ENCODE measurements at places on chromosomes 3 and 15. TPM values are rescaled to one million over a fixed set of nuclear protein-coding genes. Genes with fewer than 3 reads are reported as not detected.
A peak's percentile ranks its signal among the peaks of the same experiment; 100 is the strongest.

The NAA50 gene
- 56.0 TPM for total RNA-seq

- no peak for DNase-seq
Observed at GRCh38 chr3:38168151-38169026, 3.1 kb downstream of the OXSR1 start.

DNA sequence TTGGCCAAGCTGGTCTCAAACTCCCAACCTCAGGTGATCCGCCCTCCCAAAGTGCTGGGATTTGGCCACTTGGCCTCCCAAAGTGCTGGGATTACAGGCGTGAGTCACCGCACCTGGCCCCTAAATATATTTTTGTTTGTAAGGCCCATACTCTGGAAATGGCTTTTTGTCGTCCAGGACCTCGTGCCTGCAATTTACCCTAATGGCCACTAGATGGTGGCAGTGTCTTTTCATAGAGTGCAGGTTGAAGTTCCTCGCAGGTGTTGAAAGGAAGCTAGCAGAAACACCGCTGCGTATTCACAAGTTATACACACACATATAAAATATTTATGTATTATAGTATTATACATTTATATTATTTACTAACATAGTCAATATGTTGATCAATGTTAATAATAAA lies 97.2 kb downstream of the LRTM1 start:
- no peak for DNase-seq

- no peak for DNase-seq
Observed at GRCh38 chr15:63948971-63949370, 97.3 kb downstream of the DAPK2 start.

GRCh38 chr15:80560601-80561400 lies 134.3 kb upstream of the ABHD17C start:
- DNase-seq: no peak

DNA sequence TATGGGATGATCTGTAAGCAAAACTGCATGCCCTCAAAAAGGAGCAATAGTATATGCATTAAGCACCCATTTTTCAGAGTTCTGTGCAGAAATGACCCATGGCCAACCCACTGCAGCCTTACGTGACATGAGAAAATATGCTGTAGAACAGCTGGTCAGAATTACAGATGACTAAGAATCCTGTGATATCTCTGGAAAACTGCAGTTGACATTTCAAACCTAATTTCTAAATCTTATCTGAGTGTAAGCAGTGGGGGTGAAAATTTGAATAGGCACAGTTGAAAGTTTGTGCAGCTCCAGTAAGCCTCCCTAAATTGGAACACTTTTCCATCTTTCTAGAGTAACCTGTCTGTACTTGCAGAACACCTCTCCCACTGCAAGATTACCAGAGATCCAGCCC lies 28.7 kb upstream of the COL6A6 start:
- no peak for DNase-seq

DNA sequence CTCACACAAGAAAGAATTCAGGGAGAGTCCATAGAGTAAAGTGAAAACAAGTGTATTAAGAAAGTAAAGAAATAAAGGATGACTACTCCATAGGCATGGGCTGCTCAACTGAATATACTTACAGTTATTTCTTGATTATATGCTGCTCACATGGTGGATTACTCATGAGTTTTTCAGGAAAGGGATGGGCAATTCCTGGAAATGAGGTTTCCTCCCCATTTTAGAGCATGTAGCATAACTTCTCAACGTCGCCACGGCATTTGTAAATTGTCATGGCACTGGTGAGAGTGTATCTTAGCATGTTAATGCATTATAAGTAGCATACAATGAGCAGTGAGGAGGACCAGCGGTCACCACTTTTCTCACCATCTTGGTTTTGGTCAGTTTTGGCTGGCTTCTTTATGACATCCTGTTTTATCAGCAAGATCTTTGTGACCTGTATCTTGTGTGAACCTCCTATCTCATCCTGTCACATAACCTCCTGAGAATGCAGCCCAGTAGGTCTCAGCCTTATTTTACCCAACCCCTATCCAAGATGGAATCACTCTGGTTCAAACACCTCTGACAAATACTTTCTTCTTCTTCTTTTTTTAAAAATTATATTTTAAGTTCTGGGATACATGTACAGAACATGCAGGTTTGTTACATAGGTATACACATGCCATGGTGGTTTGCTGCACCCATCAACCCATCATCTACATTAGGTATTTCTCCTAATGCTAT lies 849.7 kb downstream of the TBL1XR1 start:
- no peak for DNase-seq

The ERC2 gene
- 0.11 TPM for total RNA-seq

GRCh38 chr3:143753456-143753855 lies 94.8 kb downstream of the SLC9A9 start:
- DNase-seq: no peak

GRCh38 chr3:47636225-47636624 lies 57.6 kb upstream of the CSPG5 start:
- no peak for DNase-seq

GRCh38 chr3:113828600-113828999 lies 10.0 kb upstream of the GRAMD1C start:
- no peak for DNase-seq

The GBE1 gene
- total RNA-seq: 20.8 TPM

DNA sequence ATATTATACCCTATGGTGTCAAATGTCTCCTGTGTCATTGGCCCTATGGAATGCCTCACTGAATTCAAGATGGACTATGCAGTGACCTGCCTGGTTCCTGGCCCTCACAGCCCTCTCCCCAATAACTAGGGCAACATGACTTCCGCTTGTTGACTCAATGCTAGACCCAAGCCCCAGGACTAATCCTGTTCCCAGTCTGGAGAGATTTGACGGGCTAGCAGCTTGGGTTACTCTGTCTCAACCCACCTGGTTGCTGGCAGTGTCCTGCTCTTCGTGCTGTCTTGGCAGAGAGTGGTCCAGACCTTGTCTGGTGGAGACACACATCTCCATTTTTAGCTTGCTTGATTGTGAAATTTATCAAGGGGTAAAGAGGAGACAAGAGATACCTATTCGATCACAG lies 135.8 kb upstream of the HES1 start:
- no peak for DNase-seq

- no peak for DNase-seq
Observed at GRCh38 chr3:152026033-152026556, 152.7 kb downstream of the SUCNR1 start.

The GALNT15 gene
- 222 TPM for total RNA-seq

GRCh38 chr3:98565843-98566242 lies 27.6 kb downstream of the CPOX start:
- no peak for DNase-seq

GRCh38 chr3:78888635-78889034 lies 879.2 kb downstream of the ROBO1 start:
- DNase-seq: no peak

GRCh38 chr3:54649551-54649950 lies 278.3 kb downstream of the LRTM1 start:
- no peak for DNase-seq

DNA sequence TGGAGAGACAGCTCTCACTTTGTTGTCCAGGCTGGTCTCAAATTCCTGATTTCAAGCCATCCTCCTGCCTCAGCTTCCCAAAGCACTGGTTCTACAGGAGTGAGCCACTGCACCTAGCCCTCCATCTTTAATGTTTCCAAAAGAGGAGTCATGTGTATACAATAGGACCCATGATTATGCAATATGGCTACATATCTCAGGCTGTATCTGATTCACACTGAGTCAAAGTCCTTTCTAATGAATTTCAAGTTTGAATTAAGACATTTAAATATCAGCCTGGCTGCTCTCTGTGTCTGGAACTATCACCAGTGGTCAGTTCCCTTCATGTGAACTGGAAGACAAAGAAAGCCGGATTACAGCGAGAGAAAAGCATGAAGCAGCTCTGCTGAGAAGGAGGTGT lies 90.5 kb downstream of the MINAR1 start:
- no peak for DNase-seq

The GAP43 gene
- total RNA-seq: 0.21 TPM

GRCh38 chr3:9769426-9770275 lies at the start of gene CAMK1:
Gene CAMK1, minus strand, starts transcription at chr3:9769947. Its CDS starts 2,198 bp downstream, at chr3:9767749.
- peak; percentile 43 for DNase-seq

DNA sequence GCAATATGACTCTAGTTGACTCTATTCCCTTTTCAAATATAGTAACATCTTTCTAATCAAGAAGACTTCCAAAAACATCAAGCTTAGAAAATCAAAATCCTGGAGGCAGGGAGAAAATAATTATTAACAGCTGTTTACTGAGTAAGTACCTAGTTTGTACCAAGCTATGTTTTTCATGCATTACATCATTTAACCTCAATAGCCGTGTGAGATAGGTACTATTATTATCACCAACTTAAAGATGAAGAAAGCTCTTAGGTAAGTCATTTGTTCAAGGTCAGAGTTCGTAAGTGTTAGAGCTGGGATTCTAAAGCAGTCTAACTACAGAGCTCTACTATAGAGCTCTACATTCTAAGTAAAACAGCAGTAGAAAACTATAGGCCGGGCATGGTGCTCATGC lies 41.6 kb downstream of the GSK3B start:
- DNase-seq: no peak

DNA sequence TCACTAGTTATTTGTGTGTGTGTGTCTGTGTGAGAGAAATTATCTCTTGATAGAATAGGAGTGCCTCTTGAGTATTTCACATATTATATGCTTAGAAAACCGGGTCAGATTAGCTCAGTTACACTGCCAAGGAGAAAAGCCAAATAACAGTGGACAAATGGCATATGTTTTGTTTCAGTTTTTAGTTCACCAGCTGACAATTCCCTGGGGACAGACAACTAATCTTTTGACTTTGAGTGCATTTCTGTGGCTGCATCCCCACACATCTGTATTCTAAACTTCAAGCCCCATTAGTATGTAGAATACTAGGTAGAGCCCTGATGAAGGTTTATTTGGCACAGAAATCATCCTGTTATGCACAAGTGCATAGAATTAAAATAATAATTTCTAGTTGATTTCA lies 227.7 kb upstream of the CNTN3 start:
- DNase-seq: no peak

The RTP1 gene
- total RNA-seq: not detected

- DNase-seq: no peak
Observed at GRCh38 chr3:74420538-74421124, 193.8 kb downstream of the CNTN3 start.

- DNase-seq: no peak
Observed at GRCh38 chr15:31338318-31338878, 11.8 kb downstream of the KLF13 start.

DNA sequence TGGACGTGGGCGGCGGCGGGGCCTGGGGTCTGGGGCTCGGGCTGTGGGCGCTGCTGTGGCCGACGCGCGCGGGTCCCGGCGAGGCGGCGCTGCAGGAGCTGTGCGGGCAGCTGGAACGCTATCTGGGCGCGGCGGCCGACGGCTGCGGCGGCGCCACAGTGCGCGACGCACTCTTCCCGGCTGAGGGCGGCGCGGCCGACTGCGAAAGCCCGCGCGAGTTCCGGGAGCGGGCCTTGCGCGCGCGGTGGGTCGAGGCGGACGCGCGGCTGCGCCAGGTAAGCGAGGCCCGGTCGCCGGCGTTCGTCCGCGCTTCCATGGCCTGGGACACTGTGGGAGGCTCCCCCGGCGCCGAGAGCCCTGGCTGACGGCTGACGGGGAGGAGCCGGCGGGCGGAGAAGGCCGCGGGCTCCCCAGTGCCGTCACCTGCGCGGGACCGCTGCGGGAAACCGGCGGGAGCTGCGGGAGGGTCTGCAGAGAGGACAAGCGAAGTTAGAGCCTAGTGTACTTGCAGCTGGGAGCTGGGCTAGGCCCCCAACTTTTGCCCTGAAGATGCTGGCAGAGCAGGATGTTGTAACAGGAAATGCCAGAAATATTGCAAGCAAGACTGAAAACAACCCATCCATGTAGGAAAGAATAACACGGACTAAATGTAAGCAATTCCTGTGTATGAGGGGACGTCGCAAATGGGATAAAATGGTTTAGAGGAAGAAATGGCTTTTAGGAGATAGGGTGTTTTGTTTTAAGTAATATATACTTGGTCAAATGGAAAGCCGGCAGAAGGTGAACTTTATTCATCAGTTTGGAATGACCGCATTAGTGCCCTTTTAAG lies 847 bp downstream of the WHAMM start:
- DNase-seq: no peak

DNA sequence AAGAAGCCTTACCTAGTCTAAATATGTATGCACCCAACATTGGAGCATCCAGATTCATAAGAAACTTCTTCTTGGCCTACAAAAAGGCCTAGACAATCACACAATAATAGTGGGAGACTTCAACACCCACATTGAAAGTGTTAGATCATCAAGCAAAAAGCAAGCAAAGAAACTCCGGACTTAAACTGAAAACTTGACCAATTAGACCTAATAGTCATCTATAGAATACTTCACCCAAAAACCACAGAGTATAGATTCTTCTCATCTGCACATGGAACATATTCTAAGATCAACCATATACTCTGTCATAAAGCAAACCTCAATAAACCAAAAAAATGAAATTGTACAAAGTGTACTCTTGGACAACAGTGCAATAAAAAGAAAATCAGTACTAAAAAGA lies 22.3 kb upstream of the OR5K4 start:
- no peak for DNase-seq

DNA sequence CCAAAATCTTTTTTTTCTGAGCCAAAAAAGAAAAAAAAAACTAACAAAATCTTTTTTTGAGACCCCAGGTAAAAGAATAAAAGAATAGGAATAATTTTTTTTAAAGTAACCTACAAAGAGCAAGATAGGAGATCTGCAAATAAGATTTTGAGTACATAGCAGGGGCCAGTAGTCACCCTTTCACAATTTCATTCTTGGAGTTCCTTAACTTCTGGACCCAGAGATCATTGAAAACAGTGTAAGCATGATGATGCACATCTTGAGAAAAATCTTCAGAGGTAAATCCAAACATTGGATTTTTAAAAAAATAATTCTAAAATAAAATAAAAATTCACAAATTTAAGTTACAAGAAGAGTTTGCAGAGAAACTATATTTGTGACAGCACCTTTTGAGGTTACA lies 18.8 kb downstream of the TFRC start:
- DNase-seq: no peak

The BFSP2 gene
- total RNA-seq: not detected

DNA sequence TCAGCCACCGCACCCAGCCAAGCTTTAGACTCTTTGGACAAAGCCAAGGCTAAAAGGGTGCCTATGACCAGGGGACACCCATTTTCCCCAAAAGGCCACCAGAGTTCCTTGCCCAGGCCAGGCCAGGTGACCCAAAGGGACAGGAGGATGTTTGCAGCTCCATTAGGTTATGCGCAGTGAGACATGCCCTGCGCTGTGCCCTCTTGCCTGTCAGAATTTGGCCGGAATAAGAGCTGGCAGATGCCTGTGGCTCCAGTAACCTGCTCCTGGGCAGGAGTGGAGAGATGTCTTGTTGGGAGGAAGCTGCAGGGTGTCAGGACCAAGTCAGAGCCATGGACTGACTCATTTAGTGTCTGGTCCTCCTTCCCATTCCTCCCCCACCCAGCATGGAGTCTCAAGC lies 20.5 kb downstream of the DNASE1L3 start:
- DNase-seq: no peak

The MITF gene
- total RNA-seq: 27.4 TPM

DNA sequence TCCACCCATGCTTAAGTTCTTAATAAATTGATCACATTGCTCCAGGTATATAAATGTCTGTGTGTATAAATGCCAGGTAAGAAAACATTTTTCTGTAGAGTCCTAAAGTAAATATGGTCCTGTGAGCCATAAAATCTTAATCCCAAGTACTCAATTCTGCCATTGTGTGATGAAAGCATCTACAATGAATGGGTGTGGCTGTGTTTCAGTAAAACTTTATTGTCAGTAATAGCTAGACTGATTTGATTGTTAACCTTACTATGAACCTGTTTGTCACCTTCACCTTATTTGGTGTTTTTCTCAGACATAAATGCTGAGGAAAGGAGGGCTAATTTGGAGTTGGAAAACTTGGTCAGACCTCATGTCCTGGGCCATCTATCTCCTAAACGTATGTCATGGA lies 683.5 kb upstream of the GRM7 start:
- no peak for DNase-seq

The FAM43A gene
- 53.9 TPM for total RNA-seq

GRCh38 chr3:56157693-56158362 lies 310.4 kb downstream of the ERC2 start:
- DNase-seq: peak; percentile 64
